ENCODE measurements at places on chromosomes 4 and X. TPM values are rescaled to one million over a fixed set of nuclear protein-coding genes. Genes with fewer than 3 reads are reported as not detected.

Gene CT83
- polyA plus RNA-seq = not detected

Gene PDLIM5
- 39.2 TPM for polyA plus RNA-seq

Gene CT55
- polyA plus RNA-seq = 1.9 TPM

Gene TMEM154
- polyA plus RNA-seq = 0.58 TPM

Gene C1GALT1C1
- 30.9 TPM for polyA plus RNA-seq

Gene PGAM4
- not detected for polyA plus RNA-seq

Gene DRD5
- polyA plus RNA-seq = not detected

Gene FAT1
- polyA plus RNA-seq = 32.2 TPM
